ENCODE measurements at places on chromosomes 5 and 9.

GRCh38 chr5:54872810-54873209, 112.6 kb downstream of the ESM1 start:
- no peak for DNase-seq

GRCh38 chr5:14143841-14144585, 871 bp downstream of the TRIO start:
- no peak for DNase-seq

DNA sequence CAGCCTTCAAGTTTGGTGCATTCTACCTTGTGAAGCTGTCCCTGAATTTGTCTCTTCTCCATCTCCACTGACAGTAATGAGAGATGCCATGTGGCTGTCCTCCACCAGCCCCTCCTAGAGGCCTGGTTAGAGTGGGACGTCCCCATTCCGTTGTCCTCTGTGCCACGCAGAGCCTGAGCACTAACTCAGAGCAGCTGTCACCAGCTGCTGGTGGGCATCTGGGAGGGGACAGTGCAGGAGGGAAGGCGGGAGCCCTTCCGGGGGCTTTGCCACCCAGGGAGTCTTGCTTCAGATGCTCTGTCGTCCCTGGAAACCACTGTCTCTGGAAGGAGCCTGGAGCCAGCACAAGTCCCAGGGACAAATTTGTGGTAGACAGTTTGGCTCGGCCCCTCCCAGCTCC, 78.6 kb downstream of the PDZD2 start:
- no peak for DNase-seq

- DNase-seq: no peak
Observed at GRCh38 chr9:130627896-130628792, 36.2 kb upstream of the PRDM12 start.

- DNase-seq: no peak
Observed at GRCh38 chr5:964821-965220, 43.8 kb upstream of the NKD2 start.

DNA sequence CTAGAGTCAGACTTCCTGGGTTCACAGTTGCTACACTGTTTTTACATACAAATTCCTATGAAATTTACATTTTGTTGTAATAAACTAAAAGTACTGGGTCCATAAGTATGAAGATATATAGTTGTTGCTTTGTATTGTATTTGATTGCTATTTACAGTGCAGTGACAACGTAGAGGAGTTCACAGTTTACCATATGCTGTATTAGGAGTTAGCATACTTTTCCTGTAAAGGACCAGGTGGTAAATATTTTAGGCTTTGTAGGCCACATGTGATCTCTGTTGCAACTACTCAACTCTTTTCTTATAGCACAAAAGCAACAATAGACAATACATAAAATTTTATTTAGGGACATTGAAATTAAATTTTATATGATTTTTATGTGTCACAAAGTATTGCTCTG, 18.0 kb downstream of the PAM start:
- no peak for DNase-seq

DNA sequence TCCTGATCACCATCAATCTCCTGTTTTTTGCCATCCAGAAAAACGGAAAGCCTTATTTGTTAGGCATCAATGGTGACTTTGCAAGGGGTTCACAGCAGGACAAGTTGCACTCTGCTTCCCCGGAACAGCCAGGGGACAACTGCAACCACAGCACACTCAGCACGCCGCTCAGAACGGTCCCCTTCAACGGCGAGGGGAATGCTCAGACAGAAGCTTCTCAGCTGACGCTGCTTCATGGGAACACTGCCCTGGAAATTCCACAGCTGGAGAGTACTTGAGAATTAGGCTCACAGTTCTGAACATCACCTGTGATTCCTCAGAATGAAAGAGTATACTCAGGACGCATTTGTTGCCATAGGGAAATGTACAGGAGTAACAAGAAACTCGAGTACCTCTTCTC, 40.1 kb upstream of the PLPP6 start:
- no peak for DNase-seq

- peak; percentile 22 for DNase-seq
Observed at GRCh38 chr9:116365056-116365471, 211.5 kb downstream of the PAPPA start.

GRCh38 chr9:123702483-123702882, 227.4 kb downstream of the DENND1A start:
- no peak for DNase-seq

- peak; percentile 61 for DNase-seq
Observed at GRCh38 chr9:121781701-121782464, 130.4 kb downstream of the DAB2IP start.

- no peak for DNase-seq
Observed at GRCh38 chr5:115952588-115952987, 9.7 kb upstream of the LVRN start.
